ENCODE measurements at places on chromosomes 7 and 10.

DNA sequence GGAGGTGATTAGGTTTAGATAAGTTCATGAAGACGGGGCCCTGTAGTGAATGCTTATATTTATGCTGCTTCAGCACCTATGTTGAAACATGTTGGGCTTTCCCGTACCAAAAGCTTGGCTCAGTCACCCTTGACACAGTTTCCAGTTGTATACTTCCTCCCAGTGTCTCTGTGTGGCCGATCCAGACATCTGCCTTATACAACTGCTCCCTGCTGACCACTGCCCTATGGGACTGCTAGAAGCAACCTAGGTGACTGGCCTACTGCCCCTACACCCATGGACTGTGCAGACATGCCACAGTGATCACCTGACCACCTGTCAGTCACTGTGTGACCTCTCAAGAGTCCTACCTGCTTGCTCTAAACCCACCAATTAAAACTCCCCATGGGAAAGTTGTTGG is 22.6 kb upstream of the TSPAN13 start:
- DNase-seq = no peak

DNA sequence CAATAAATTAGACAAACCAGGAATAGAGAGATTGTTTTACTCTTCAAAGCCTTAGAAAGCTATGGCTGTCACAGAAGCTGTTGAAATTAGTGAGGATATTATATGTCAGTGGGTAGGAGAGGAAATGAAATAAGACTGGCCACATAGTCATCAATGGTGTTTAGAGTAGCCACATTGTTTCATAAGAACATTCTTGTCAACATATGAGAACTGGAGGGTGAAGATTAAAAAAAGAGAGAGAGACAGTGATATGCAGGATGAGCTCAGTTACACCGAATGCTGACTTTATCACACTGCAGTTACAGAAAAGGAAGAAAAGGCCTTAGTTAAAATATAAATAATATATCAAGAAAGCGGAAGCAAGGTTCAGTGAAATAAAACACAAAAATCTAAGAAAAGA is 412.0 kb downstream of the CNTNAP2 start:
- DNase-seq = no peak

DNA sequence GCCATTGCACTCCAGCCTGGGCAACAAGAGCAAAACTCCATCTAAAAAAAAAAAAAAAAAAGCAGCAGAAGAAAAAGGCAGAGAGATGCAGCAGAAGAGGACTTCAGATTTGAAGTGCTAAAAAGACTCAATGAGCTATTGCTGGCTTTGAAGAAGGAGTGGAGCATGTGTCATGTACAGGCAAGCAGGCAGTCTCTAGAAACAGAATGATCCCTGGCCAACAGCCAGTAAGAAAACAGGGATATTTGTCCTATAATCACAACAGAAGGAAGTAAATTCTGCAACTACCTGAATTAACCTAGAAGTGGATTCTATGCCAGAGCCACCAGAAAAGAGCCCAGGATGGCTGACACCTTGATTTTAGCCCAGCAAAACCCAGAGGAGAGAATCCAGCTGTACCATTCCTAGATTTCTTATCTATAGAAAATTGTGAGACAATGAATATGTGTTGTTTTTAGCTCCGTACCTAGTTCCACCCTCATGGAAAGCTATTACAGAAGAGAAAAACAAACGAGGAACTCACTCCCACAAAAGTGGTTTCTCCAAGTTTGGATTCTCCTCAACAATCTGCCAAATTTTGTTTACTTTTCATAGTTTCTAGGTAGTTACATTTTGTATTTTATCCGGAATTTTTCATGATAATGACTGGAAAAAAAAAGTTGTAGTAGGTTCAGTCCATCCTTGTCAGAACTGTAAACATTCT is 198.2 kb upstream of the GNAI1 start:
- DNase-seq = no peak

DNA sequence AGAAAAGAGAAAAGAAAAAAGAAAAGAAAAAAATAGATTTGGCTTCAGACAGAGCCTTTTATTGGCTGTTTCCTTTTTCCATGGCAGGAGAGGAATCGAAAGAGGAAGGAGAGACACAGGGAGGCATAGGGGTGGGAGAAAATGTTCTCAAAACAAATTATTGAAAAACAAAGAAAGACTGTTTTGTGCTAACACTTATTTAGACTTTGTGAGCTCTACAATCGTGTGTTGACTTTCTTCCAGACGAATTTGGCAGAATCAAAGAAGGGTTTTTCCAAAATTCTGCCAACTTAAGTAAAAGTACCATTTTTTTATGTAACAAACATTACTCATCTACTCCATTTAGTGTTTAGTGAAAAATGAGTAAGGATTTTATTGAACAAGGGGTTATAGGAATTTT is 982.2 kb downstream of the REEP3 start:
- DNase-seq = no peak

DNA sequence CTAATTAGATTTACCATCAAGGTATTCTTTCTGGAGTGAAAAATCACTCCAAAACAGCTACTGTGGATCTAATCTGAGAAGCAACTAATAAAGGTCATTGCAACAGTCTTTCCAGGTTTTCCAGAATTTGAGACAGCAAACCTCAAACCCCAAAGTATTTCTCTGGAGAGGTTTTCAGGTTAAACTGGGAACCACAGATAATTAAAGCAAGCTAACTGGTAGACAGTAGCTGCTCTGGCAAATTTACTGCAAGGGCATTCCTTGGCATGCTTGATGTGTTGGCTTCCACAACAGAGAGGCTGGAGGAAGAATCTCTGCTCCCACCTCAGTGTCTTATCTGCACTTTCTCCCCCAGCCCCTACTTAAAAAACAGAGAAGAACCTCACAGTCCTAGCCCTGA is 140.0 kb upstream of the NRBF2 start:
- no peak for DNase-seq

DNA sequence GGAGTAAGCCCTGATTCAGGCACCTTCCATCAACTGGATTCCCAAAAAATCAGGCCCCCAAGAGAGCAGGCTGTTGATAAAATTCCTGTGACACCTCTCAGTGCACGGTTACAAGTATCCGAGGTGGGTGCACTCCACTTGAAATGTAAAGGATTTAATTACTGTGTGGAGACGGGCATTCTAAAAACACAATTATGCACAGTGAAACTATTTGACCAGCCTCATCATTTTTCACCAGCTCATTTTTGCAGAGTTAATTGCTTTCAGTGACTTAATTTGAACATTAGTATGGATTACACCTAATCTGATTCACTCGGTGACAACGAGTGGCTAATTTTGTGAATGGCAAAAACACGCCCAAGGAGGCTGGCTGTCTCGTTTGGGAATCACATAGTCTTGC is 2.3 kb downstream of the FOXL3 start:
- DNase-seq = no peak

- no peak for DNase-seq
Observed at GRCh38 chr7:97313900-97314299, 196.4 kb downstream of the SDHAF3 start.

DNA sequence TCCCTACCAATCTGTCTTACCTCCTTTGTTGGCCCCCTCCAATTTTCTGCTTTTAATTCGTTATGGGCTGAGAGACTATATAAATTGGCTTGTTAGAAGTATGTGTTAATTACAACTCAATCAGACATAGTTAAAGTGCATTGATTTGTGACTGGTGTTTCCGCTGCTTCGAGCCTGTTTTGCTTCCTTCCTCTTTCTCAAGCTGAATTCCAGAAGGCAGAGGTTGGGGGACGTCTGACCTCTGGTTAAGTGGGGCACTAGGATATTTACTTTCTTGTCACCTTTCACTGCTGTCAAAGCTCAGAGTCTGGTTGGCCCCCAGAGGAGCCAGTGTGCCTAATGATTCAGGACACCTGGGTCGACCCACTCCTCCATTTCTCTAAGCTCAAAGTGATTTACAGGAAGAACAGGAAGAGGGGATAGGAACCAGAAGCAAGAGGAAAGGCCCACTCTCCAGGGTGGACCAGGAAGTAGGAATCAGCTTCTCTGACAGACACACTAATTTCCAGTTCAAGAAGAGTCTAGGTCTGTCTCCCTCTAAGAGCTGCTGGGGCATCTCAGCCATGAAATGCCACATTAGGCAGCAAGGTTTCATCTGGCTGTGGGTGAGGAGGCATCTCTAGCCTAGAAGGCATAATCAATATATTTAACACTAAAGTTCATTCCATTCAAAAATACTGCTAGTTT is 397.2 kb upstream of the NPVF start:
- no peak for DNase-seq

DNA sequence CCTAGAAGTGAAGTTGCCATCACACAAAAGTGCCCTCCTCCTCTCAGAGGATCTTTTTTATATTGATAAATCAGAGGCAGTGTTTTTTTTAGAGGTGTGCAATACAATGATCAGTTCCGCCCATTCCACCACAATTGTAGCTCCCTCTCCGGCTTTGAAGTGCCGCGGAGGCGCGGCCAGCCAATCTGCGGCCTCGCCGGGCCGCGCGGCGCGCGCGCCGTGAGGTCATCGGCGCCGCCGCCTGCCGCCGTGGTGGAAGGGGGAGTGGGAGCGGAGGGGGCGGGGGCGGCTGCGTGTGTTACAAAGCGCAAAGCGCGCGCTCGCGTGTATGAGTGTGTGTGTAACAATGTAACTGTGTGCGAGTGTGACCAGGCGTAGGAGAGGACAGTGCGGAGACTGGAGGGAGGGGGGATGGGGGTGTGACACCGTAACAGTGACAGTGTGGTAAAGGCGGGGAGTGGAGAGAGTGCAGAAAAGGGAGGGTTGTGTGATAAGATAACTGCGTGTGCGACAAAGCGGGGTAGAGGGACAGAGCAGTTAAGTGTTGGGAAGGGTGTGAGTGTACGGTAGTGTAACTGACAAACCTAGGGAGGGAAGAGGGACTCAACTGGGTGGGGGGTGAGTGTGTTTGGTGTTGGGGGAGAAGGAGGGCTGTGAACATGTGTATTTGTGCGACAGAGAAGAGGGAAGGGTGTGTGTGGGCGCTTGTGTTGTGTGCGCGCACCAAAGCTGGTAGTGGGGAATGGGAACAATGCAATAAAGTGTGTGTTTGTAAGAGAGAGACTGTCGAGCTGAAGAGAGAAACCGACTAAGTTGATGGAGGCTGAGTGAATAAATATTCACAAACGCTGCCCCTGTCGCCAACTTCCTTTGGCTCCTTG is at the start of gene SP8:
Gene SP8, minus strand, starts transcription at position 108 of the 881 bp plus-strand sequence. Its CDS starts 88 bp downstream, at position 20.
- DNase-seq = no peak

DNA sequence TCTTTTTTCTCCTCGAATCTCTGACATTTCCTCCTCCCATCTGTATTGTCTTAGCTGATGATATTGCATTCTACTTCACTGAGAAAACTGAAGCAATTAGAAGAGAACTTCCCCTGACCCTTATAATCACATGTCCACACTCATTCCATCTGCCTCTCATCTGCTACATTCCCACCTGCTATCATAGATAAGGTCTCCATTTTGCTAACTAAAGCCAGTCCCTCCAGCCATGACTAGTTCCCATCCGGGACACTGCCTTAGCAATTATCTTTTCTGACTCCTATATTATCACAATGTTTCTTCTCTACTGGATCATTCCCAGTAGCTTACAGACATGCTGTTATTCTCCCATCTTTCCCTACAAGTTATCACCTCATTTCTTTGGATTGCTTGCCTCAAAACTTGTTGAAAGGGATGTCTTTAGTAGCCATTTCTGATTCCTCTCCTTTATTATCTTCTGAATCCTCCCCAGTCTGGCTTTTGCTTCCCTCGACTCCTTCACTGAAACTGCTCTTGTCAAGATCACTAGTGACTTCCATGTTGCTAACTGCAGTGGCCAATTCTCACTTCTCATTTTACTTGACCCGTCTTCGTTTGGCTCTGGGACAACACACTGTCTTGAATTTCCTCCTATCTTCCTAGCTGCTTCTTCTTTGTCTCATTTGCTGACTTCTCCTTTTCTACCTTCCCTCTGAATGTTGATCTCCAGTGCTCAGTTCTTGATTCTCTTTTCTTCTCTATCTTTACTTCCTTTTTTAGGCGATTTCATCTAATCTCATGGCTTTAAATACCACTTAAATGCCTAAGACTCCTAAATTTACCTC is 35.9 kb downstream of the FZD1 start:
- DNase-seq = no peak

DNA sequence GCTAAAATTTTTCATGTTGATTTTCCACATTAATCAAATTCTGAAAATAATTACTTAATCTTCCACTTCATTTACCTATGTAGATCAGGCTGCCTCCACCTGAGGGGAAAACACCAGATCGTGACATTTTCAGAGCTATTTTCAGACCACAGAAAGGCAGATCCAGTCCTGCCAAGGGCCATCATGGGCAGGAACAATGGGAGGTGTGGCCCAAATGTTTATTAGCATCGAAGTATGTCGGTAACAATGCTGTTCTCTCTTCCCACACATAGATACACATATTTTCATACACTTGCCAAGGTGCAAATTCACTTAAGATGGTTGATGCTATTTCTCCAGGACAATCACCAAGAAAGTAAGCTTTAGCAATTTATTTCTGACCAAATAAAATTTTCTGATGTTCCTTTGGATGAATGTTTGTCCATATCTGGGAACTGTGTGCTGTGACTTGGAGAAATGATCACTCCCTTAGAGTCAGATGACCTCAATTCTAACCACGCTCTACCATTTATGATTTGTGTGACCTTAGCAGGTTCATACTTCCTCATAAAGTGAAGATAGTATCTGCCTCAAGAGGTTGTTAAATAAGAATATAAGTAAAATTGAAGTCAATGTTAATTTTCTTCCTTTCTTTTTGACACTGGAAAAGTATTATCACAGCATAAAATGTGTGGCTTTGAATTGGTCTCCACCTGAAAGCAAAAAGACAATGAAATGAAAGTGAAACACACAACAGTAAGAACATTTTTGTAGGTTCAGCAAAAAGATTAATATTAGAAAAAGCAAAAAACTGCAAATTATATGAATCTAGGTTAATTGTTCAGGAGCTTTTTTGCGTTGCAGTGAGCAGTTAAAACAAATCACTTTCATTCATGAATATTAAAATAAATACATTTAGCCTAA is 310.4 kb upstream of the PHF14 start:
- DNase-seq = no peak

GRCh38 chr7:34155220-34155908 is 250.0 kb downstream of the BMPER start:
- DNase-seq = no peak

DNA sequence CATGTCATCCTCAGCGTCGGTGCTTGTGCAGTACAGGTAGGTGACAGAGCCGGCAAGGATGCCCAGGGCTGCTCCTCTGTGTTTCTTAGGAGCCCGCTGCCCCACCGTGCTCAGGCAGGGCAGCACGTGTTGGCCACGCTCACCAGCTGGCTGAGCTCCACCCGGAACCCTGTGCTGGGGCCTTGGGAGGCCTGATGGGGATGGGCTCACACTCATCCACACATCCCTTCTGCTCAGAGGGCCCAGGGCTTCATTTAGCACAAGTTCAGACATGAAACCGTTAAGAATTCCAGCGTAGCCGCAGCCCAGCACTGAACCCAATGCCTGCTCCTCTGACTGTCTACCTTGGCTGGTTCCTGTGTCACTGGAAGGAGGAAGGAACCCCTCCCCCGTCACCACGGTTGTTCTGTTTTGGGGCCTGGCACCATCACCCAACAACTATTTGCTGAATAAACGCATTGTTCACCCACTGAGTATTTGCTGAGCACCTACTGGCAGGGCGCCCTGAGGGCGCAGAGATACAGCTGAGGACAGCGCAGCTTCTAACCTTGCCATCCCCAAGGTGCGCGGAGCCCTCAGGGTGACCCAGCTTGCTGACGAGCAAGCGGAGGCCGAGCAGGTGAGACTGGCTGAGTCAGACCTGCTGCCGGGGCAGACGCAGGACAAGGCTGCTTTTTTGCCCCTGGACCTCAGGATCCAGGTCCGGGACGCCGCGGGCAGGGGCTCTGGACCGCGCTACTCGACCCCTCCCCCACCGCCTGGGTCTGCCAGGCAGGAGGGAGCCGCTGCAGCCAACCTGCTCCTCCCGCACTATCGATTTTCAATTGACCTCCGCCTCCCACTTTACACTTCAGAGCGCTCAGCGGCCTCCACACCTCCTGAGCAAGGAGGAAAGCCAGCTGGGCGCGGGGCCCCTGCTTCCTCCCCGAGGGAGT is 50.6 kb upstream of the RET start:
- no peak for DNase-seq
